ENCODE measurements at places on chromosomes 4 and X.

DNA sequence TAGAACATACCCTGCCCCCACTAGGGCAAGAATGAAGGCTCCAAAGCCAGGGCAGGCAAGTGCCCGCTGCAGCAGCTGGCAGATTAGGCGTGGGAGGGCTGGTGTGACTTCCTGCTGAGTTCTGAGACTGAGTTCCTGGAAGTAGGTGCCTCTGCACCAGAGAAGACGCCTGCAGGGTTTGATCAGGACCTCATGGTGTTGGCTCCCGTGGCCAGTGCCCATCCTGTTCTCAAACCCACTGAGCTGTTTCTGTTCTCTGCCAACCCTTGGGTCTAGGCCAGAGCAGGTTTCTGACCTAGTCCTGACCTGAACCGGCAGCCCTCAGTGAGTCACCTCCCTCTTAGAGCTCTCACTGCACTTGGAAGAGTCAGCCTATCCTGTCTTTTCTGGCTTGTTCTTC, 220.7 kb downstream of the HS6ST2 start:
- DNase-seq = peak; percentile 0

- DNase-seq = no peak
Measured at GRCh38 chr4:48227662-48228061, 42.0 kb downstream of the TEC start.

GRCh38 chrX:20382082-20382481, 115.4 kb upstream of the RPS6KA3 start:
- no peak for DNase-seq

DNA sequence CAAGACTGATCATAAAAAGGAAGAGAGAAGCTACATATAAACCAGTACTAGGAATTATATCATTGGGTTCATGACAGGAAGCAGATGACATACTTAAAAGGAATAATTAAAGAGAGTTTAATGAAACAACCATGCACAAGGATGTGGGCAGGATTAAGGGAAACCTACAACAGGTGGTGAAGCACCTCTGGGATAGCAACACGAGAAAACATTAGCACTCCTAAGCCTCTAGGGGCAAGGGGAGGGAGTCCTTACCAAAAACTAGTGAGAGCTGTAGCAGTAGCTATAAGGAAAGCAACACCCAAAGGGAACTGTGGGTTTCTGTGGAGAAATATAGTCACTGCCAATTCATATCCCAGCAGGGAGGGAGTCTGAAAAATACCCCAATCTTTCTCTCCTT, 7.2 kb upstream of the THOC2 start:
- no peak for DNase-seq

DNA sequence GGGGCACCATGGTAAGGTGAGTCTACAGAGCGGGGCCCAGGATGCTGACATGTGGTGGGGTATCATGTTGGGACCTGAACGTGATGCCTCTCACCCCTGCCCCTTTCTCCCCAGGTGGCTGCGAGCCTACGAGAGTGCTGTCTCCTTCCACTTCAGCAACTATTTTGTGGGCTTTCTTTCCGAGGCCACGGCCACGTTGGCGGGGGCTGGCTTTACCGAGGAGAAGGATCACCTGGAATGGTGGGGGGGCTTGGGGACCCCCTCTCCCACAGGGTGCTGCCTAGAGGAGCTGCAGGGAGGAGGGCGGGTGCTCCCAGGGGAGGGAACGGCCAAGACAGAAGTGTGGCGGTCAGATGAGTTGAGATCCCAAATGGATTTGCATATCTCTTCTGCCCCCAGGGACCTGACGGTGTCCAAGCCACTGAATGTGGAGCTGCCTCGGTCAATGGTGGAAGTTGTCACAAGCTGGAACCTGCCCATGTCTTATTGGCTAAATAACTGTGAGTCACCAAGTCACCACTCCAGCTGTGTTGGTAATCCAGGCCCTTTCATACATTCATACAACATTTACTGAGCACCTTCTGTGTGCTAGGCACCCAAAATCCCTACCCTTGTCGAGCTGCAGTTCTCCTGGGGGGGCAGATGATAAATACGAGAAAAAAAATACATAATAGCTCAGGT, 5.5 kb downstream of the PORCN start:
- DNase-seq = no peak

DNA sequence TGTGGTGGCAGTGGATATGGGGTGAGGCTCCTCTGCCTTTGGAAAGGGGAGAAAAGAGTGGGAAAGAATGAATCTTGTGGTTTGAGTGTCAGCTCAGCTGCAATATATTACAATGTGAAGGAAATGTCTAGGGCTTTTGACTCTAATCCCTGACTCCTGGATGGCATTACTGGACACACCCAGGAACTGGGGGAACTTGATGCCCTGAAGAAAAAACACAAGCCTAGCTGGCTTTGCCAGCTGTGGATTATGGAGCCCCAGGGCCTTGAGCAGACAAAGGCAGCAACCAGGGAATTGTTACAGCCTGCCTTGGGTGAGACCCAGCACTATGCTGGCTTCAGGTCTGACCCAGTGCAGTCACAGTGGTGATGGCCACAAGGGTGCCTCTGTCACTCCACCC, 57.1 kb upstream of the CYSLTR1 start:
- DNase-seq = no peak

DNA sequence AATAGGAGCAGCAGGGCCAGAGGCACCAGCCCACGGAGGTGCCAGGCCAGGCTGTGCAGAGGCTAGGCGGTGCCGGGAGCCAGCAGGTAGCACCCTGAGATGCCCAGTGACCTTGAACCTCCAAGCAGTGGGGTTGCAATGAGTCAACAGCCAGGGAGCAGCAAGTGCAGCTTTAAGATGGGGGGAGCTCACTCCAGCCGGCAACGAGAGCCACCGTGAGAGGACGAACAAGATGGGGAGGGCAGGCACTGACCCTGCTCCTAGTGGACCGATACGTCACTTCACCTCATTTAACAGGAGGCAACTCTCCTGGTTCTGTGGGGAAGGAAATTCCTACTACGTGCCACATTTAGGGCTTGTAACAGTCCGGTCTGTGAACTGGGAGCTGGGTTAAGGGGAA, 4.8 kb downstream of the LETM1 start:
- DNase-seq = no peak

- no peak for DNase-seq
Measured at GRCh38 chrX:113529426-113530013, 688.9 kb upstream of the AMOT start.

DNA sequence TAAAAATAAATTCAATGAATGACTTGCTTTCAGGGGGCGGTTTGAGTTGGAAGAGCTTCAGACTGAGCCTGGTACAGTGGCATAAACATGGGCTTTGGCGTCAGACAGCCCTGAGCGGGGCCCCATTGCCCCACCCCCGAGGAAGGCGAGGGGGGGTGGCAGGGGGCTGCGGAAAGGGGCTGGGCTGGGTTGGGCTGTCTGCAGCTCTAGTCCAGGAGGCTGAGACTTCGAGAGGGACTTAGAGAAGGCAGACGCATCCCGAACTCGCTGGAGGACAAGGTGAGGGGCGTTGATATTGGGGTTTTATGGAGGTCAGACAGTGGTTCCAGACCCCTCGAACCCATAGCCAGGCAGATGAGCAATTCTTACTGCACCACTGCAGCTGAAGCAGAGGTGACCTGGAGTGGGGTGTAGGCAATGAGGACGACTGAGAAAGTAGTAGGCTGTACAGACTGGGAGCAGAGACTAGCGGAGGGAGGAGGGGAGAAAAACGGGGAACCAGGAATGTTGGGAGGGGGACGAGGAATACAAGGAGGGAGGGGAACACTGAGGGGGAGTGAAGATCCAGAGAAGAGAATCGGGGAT, at the start of gene MAGED2:
TSS of gene MAGED2 (plus strand) at position 222 of the 585 bp plus-strand sequence. CDS start 1,587 bp downstream, outside the sequence.
- DNase-seq = peak; percentile 22

DNA sequence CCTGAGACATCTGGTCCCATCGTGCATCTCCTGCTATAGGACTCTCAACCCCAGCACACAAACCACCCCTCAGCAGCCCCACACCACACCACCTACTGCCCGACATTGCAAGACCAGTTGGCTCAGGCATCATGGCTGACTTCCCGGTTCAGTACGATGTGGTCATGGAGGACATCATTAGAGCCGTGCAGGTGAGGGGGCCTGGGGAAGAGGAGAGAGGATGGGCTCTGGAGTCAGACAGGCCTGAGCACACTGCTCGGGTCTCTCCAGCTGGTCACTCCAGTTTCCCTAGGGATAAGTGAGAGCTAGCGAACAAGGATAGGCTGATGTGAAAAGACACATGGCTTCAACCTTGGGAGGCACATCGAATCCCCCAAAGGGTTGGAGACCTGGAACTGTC, 17.2 kb downstream of the MAGED2 start:
- DNase-seq = no peak

DNA sequence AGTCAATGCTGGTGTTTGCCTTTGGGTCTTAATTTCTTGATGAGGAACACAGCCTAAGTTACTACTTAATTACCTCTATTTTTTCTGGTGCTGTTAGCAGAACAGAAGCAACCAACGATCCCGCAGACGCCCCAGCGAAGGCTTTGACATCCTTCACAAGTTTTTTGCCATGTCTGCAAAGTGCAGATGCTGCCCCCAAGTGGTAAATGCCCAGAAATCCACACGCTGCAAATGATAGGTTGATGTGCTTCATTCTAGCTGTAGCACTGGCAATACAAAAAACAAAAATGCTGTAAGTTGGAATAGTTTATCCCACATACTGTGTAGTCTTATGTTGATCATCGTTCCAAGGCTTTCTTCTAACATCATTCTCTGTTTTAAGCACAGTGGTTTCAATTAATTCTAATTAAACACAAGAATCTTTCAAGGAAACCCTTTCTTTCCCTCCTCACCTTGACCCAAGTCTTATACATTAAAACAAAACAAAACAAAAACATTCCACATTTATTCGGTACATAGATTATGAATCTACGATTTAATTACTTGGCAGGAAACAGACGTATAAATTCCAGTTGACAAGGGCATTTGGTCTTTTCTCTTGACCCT, 1.2 kb downstream of the PNPLA4 start:
- DNase-seq = peak; percentile 27

DNA sequence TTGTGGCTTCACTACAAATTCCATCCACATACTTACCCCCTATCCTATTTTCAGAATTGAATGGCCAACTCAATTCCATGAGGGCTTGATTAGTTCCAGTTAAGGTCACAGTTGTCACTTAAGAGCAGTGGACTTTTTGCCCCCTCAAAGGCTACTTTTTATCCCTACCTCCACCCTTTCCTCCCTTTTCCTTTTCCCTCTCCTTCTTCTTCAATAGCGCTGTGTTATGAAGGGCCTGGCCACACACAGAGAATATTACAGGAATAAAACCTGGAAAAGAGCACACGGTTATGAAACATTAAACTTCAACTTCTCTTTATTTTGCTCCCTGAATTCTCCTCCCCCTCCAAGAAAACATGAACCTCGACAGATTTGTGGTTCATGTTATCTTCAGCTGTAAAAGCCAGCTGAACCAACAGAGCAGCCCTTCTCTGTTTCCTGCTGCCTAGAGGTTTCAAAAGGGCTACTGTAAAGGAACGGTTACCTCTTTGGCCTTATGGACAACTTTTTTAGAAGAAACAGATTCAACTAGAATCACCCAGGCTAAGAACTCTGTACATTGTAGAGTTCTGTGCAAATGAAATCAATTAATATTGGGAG, 87.0 kb upstream of the RPL34 start:
- DNase-seq = no peak

DNA sequence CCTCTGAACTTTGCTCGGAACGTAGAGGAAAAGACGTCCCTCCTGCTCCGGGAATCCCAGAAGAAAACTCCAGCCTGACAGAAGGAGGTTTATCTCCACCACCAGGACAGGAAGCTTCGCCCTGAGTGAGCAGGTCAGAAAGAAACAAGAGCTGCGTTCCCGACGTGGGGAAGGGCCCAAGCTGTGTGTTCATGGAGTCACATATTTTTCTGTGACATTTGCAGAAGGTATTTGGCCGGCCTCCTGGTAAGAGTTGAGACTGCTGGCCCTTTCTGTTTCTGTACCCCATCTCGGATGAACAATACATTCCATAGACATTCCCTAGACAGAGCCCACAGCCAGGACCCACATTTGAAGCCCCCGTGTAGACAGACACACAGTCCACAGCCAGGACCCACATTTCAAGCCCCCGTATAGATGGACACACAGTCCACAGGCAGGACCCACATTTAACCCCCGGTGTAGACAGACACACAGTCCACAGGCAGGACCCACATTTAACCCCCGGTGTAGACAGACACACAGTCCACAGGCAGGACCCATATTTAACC, 230.8 kb downstream of the SHOX start:
- no peak for DNase-seq

DNA sequence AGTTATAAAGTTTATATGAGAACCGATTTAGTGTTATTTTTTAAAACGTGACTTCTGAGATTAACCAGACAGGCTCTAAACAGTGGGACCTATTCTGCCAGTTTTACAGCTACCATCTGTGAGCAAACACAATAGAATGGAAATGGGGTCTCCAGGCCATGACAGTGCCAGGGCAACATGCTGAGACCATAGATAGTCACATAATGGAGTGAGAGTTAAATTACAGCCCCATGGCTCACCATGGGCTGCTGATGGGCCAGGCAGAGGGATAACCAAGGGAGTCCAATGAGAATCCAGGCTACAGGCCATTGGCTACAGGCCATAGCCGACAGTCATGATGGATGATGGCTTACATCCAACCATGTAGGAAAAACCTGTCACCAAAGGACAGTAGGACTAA, 183.5 kb upstream of the NDP start:
- DNase-seq = no peak
